ENCODE measurements at places on chromosomes 13 and 19. TPM values are rescaled to one million over a fixed set of nuclear protein-coding genes. Genes with fewer than 3 reads are reported as not detected.

The SMIM24 gene
- total RNA-seq: not detected

The IZUMO2 gene
- total RNA-seq: not detected

The DACH1 gene
- 0.17 TPM for total RNA-seq

The CLEC4M gene
- total RNA-seq: not detected

The CASP14 gene
- total RNA-seq: not detected

The EPSTI1 gene
- 4.4 TPM for total RNA-seq

The ZNF534 gene
- total RNA-seq: not detected

The LIM2 gene
- not detected for total RNA-seq

The TNFSF9 gene
- total RNA-seq: 0.67 TPM

The ZNF799 gene
- total RNA-seq: 1.0 TPM

The CGB5 gene
- total RNA-seq: not detected

The OR10H1 gene
- not detected for total RNA-seq

The NPAS1 gene
- total RNA-seq: 0.34 TPM

The GIPC3 gene
- 0.17 TPM for total RNA-seq

The ZNF729 gene
- not detected for total RNA-seq

The POLR1G gene
- total RNA-seq: 9.6 TPM

The TEX29 gene
- total RNA-seq: not detected

The DAND5 gene
- not detected for total RNA-seq

The ZNF790 gene
- 1.9 TPM for total RNA-seq

The CBARP gene
- 2.9 TPM for total RNA-seq

The IPO5 gene
- 153 TPM for total RNA-seq

The CGB3 gene
- total RNA-seq: not detected

The CAB39L gene
- total RNA-seq: 6.7 TPM

The TEAD2 gene
- total RNA-seq: 49.4 TPM

The MBD3L2 gene
- total RNA-seq: not detected

The ACER1 gene
- total RNA-seq: 0.15 TPM
